Activated CD8-positive, alpha-beta memory T cell treated with anti-CD3 and anti-CD28 coated beads for 24 hours (primary cell): ENCODE measurements at places on chromosomes 16 and 17.
A peak's percentile ranks its signal among the peaks of the same experiment; 100 is the strongest.

GRCh38 chr17:34403006-34403405, 40.0 kb upstream of the CCL1 start:
- DNase-seq: no peak

DNA sequence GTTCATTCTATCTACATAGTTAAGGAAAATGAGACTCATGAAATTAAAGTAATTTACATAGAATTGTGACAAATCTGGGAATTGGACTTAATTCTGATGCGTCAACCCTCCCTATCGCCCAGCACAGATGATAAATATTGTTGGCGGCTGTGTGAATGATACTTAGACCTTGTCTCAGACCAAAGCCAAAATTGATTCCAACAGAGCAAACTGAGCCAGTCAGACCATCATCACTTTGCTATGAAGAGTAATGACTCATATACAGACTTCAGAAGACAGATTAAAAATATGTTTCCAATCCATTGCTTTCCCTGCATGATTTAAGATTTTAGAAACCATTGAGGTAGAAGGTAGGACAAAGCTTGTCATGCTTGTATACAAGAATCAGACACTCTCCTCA, 1156.7 kb upstream of the CDH8 start:
- DNase-seq: no peak

DNA sequence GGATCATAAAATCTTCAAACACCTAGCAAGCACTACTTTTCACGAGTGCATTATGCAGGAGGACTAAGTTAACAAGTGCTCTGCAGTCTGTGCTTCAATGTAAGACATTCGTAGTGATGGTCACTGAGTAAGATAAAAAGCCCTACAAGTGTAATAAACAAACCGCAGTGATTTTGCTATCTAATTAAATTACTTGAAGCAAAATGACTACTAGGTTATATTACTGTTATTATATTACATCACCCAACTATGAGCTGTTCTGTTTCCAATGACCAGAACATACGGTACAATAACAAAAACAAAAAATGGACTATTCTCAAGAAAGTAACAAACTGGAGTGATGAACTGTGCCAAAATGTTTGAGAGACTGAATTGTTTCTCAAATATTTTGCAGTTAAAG, 11.2 kb downstream of the KLHL10 start:
- DNase-seq: no peak

DNA sequence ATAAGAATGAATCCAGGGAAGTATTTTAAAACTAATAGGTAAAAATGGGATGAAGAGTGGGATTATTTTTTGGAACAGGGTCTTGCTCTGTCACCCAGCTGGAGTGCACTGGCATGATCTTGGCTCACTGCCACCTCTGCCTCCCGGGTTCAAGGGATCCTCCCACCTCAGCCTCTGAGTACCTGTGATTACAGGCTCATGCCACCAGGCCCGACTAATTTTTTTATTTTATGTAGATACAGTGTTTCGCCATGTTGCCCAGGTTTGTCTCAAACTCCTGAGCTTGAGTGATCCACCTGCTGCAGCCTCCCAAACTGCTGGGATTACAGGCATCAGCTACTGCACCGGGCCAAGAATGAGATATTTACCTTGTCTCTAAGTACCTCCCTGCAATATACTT, 22.1 kb downstream of the NSMCE1 start:
- peak; percentile 50 for DNase-seq

DNA sequence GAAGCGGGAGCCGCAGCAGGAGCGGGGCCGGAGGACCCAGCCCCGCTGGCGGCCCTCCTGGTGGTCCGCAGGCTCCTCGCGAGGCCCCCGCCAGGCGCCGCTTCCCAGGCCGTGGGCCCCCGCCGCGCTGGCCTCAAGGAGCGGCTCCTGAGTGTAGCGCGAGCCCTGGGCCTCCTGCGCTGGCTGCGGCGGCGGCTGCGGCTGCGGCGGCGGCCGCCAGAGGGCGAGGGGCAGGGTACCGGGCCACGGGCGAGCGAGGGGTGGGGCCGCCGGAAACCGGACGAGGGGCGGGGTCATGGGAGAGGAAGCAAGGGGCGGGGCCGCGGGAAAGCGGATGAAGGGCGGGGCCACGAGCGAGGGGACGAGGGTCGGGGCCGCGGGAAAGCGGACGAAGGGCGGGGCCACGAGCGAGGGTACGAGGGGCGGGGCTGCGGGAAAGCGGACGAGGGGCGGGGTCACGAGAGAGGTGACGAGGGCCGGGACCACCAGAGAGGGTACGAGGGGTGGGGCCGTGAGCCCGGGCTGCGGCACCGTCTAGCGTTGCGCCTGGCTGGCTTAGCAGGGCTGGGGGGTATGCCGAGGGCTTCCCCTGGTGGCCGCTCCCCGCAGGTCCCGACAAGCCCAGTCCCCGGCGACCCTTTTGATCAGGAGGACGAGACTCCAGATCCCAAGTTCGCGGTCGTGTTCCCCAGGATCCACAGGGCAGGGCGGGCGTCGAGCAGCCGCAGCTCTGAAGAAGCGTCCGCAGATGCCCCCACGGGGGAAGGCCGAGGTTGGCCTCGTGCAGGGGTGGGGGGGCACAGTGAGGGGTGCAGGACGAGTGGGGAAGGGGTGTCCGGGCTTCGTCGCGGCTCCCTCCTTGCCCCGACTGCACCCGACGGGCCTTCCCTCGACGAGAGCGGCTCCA, 1.7 kb downstream of the MYO15B start:
- DNase-seq: peak; percentile 96
